ENCODE measurements at places on chromosomes 4 and X.
A peak's percentile ranks its signal among the peaks of the same experiment; 100 is the strongest.

- peak; percentile 84 for DNase-seq
These were observed 902.7 kb upstream of the EPHA5 start for GRCh38 chr4:66572949-66573348.

- DNase-seq, result no peak
These were observed 28.1 kb downstream of the GPAT3 start for GRCh38 chr4:83563998-83564397.

DNA sequence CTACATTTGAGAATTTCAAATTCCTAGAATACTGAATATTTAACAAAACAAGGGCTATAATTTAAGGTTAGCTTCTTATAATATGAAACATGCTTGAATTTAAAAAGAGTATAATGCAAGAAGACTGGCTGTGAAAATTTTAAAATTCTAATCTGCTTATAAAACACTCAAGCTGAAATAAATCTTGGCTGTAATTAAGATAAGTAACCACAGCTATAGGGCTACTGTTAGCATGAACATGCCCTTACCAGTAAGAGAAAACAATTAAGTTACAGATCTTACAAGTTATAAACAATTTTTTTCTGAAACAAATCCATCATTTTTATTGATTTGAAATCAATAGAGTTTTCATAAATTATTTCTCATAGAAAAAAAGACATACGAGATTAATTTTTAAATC, 148.2 kb downstream of the INPP4B start:
- DNase-seq, result no peak

DNA sequence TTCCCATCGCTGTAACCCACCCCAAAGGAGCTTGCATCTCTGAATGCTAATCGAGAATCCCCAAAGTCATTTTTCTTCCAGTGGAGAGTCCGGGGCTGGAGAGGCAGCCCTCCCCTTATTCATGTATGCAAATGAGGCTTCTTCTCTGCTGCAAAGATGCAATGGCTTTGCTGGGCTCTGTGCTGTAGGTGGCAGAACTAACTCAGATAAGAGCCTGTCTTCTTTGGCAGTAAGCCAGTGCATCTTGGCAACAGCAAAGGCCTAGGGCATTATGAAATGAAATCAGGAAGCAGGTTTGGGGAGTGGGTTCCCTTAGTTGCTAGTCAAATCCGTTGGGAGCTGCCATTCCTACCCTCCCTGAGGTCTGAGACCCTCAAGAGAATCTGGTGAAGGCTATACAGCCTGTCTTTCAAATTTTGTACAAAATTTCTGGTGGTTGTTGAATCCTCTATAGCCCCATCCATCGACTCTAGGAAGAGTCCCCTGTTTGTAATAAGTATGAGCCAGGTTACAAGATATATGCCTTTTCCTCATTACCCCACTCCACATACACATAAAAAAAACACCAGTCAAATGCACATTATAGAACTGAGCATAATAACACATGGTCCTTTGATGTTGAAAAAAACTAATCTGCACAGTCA, 290.6 kb upstream of the TAPT1 start:
- DNase-seq, result peak; percentile 82

DNA sequence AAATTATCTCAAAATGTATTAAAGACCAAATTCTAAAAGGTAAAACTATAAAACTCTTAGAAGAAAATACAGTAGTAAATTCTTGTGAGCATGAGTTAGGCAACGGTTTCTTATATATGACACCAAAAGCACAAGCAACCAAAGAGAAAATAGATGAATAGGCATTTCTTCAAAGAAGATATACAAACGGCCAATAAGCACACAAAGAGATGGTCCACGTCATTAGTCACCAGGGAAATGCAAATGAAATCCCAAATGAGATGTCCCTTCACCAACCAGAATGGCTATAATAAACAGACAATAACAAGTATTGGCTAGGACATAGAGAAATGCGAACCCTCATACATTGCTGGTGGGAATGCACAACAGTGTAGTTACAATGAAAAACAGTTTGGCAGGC, 44.6 kb downstream of the RAB33A start:
- peak; percentile 10 for DNase-seq

GRCh38 chr4:37641352-37641751, 44.8 kb downstream of the RELL1 start:
- no peak for DNase-seq

All from fibroblast of pulmonary artery (primary cell).